ENCODE measurements at places on chromosomes 3 and 15.

GRCh38 chr3:170644711-170645110, 58.8 kb upstream of the SLC7A14 start:
- no peak for DNase-seq

GRCh38 chr3:26668171-26668570, 45.6 kb downstream of the LRRC3B start:
- no peak for DNase-seq

DNA sequence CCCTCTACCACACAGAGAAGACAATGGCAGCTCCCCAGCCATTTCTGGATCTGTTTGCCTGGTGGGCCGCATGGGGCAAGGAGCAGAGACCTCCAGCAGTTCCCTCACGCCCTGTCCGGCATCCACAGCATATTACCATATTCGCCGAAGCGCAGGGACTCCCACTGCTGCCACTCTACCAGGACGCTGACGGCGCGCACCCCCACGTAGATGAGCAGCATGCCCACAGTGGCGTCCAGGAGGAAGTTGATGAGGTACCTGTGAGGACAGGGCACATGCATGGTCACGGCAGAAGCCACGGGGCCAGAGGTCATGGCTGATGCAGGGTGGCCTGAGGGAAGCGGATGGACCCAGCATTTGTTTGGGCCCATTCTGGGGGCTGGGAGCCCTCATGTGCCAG, 14.8 kb upstream of the MUSTN1 start:
- DNase-seq = no peak

DNA sequence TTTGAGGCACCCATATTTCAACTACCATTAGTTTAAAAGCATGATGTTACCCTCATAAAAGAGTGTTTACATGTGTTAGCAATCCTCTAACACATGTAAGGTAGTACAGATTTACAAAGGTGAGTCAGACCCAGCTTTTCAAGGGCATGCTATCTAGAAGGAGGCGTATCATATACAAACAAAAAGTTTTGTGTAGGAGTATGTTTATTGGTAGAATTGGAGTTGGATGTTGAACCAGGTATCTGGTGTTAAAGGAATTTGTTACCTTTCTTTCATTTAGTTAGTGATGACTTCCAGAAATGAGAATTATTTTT, 2.4 kb downstream of the HACD3 start:
- no peak for DNase-seq

DNA sequence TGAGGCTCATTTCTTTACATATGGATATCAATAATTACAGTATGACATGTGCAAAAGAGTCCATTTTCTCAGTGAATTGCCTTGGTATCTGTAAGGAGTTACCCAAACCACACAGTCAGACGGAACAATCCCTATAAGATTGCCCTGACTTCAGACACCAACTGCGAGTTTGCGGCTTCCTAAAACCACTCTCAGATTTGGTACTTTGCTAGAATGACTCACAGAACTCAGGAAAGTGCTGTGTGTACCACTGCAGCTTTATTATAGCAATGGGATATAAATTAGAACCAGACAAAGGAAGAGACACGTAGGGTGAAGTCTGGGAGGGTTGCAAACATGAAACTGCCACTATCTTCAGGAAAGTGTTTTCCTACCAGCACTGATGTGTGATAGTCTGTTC, 45.8 kb upstream of the ATP13A3 start:
- peak; percentile 5 for DNase-seq

- no peak for DNase-seq
Measured at GRCh38 chr3:11532931-11533391, 110.8 kb downstream of the VGLL4 start.

DNA sequence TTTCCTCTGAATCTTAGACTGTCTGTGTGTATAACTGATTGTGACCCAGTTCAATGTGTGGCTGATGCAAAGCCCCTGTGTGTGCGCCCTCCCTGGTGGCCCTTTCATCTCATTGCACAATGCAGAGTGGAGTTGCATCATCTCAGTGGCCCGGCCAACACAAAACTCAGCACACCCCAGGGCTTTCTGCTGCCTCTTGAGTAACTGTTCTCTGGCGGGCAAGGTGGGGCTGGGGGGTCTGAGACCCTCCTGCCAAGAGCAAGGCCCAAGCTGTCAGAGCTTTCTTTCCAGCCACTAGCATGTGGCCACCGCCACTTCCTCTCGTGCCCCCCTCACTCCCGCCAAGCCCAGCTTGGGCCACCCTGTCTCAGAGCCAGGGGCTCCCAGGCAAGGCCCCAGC, 80.7 kb upstream of the ALDH1L1 start:
- peak; percentile 55 for DNase-seq

DNA sequence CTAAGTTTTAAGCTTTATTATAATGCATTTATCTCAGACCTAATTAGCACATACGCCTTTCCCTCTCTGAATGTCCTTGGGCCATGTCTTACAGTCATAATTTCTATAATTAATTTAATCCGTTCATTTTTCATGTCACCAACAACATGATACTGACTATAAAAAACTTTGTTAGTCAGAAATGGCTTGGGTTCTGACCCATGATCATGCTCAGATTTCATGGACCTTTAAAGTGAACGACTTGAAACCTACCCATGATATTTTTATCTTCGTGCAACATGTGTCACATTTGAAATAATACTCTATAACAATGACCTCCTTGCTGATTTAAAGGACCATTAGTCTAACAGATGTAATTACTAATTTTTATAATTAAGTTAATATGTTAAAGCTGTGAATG, 1033.8 kb downstream of the DIPK2A start:
- DNase-seq = no peak

GRCh38 chr15:88949734-88950400, 36.7 kb upstream of the MFGE8 start:
- DNase-seq = no peak

GRCh38 chr3:4708230-4708629, 215.1 kb downstream of the ITPR1 start:
- no peak for DNase-seq

DNA sequence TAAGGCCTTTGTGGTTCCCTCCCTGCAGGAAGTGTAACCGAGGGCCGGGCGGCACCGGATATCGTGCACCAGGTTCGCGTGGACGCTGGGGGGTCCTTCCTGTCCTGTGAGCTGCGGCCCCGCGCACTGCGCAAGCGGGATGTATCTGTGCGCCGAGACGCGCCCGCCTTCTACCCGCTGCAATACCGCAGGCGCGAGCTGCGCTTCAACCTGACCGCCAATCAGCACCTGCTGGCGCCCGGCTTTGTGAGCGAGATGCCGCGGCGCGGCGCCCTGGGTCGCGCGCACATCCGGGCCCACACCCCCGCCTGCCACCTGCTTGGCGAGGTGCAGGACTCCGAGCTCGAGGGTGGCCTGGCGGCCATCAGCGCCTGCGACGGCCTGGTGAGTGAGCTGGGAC, 35.9 kb downstream of the SAXO2 start:
- DNase-seq = no peak

DNA sequence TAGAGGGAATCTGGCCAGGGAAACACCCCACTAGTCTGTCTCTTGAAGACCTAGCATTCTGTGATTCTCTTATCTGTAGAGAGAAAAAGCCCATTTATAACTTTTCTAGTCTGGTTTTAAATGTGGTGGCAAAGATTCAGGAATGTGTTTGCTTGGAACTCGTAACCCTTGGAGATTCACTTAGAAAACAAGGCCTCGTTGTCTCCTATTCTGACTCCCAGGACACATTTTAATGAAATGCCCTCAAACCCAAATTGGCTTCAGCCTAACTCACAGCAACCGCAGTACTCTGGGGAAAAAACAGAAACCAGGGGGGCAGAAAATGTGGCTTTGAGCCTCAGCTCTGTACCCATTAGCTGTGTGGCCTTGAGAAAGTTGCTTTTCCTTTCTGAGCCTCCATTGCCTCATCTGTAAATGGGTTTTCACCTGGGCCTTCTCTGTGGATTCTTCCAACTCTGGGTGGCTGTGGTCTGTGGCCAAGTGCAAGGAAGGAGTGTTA, 36.5 kb downstream of the RPLP1 start:
- DNase-seq = no peak

GRCh38 chr15:54514601-54515000, 536.4 kb downstream of the UNC13C start:
- no peak for DNase-seq

GRCh38 chr3:30048431-30048830, 558.0 kb upstream of the TGFBR2 start:
- DNase-seq = no peak

DNA sequence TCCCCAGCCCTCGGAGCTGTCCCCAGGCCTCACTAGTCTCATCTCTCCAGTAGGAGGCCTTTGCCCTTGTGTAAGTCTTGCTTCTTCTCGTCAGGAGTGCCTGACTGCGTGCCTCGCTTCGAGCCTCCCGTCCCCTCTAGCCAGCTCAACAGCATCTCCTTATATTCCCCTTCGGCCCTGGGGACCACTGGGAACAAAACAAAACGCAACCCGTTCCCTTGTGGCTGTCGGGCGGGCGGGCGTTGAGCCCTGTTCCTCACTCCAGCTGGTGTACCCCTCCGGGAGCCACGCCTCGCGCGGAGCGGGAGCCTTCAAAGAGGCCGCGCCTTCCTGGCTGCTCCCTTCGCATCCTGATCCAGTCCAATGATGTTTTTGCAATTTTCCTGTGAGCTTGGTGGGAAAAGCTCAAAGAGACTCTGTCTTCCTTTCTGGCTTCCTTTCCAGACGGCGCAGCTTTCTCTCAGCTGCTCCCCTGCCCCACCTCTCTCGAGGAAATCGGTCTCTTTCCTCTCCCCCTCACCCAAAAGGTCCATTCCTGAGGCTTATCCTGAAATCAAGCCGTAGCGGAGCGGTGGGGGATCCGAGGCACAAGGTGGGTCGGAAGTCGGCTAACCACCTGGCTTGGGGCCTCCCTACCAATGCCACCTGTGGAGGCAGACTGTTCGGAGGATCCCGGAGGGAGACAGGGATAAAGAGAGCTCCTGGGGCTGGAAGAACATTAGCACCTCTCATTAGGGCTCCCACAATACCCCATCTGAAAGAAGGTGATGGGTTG, 33.4 kb upstream of the SRP14 start:
- DNase-seq = no peak

DNA sequence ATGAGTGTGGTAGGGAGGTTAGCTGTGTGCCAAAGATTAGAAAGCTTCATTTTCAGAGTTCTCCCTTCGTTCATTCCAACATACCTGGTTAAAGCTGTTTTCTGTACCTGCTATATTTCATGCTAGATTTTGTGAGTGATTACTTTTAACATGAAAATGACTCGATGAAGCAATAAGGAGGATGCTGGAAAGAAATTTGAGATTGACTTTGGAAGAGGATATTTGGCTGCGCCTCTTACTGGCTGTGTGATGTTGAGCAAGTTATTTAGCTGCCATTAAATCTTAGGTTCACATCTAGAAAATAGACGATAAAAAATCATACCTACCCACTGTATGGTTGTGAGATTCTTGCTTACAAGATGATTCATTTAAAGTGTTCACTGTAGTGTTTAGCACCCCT, 288.7 kb downstream of the ZIC4 start:
- DNase-seq = no peak

GRCh38 chr3:160126761-160127160, 98.5 kb upstream of the C3orf80 start:
- no peak for DNase-seq

DNA sequence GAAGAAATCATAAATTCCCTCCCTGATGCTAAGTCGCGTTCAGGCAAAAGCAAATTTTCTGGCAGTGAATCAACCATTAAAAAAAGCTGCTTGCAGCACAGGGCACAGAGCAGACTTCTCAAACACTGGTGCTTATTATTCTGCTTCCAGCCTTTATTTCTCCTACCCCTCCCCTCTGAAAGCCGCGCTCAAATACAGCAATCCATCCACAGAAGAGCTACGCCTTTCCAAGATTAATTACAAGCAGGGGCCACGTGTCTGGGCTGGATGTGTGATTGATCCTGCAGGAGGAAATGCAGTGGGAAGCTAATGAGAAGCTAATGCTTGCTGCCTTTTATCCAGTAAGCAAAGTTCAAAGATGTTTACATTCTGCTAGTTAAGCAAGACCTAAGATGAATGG, 134.9 kb upstream of the TOPAZ1 start:
- no peak for DNase-seq

- no peak for DNase-seq
Measured at GRCh38 chr3:3194861-3195260, 15.4 kb upstream of the CRBN start.

GRCh38 chr3:26525013-26525412, 97.6 kb upstream of the LRRC3B start:
- no peak for DNase-seq

Data from SIG-M5 (cell line).